Colonic mucosa (tissue), 4 donors: ENCODE measurements at places on chromosomes 7 and 10. TPM values are rescaled to one million over a fixed set of nuclear protein-coding genes. Genes with fewer than 3 reads are reported as not detected.

Gene CYP3A5
- total RNA-seq, result 112 TPM

DNA sequence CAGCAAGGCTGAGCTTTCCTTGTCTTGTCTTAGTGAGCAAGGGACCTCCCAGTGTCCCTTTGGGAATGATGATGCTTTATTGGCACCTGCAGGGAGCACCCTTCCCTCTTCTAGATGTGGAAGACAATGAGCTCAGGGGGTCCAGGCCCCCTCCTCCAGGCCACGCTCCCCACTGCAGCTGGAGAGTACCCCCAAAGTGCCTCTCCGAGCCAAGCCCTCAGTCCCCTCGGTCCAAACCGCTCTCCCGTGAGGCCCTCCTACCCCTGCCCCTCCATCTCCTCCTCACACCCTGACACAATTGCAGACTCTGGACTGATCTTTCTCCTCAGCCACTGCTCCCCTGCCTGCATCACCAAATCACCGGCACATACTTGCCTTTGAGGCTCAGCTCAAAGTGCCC is 16.7 kb downstream of the RBP3 start:
- H3K4me1 ChIP-seq, result no peaks in the 10 kb centered on the region
- no peak for DNase-seq
- no peaks in the 10 kb centered on the region for H3K36me3 ChIP-seq
- H3K27ac ChIP-seq, result no peak overlapping the region
- H3K27me3 ChIP-seq, result no peaks in the 10 kb centered on the region
- H3K4me3 ChIP-seq, result no peak overlapping the region

Gene CCDC172
- total RNA-seq, result not detected

- no peak for DNase-seq
- no peak overlapping the region for H3K4me3 ChIP-seq
- no peaks in the 10 kb centered on the region for H3K27me3 ChIP-seq
- H3K27ac ChIP-seq, result no peak overlapping the region
- no peaks in the 10 kb centered on the region for H3K4me1 ChIP-seq
Measured at GRCh38 chr7:110119883-110120581, 970.9 kb upstream of the LRRN3 start.

Gene EEPD1
- 10.0 TPM for total RNA-seq

- H3K4me3 ChIP-seq, result no peak overlapping the region
- DNase-seq, result no peak
- peaks cover 7% of the 10 kb centered on the region for H3K36me3 ChIP-seq
- H3K27ac ChIP-seq, result no peak overlapping the region
Measured at GRCh38 chr7:129008645-129009414, 46.1 kb downstream of the TNPO3 start.
